HCEC 1CT (cell line): ENCODE measurements at places on chromosomes 2 and 18.

- DNase-seq: no peak
Measured at GRCh38 chr18:22275706-22276333, 106.4 kb downstream of the GATA6 start.

- peak; percentile 17 for DNase-seq
Measured at GRCh38 chr18:55998071-55998522, 410.1 kb upstream of the TCF4 start.

GRCh38 chr18:35106013-35106844, 65.0 kb downstream of the MAPRE2 start:
- DNase-seq: no peak

DNA sequence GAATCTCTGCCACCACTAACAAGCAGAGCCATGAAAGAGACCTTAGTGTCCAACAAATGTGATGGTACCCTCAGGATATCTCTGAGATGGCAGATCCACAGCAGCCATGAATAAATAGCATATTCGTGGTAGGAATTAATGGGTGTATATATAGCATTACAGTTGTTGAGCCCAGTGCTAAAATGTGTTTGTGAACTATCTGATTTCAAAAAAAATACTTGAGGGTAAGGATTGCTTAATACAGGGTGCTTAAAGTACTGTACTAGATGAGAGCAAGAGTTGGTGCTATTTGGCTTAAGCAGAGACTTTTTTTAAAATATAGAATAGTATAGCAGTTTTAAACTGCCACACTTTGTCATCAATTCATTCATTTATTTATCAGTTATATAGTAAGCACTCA, 101.5 kb upstream of the GALNT5 start:
- DNase-seq: no peak

GRCh38 chr2:45891719-45892424, 240.4 kb downstream of the PRKCE start:
- DNase-seq: no peak

GRCh38 chr2:199979832-199980628, 24.6 kb downstream of the MAIP1 start:
- peak; percentile 70 for DNase-seq

DNA sequence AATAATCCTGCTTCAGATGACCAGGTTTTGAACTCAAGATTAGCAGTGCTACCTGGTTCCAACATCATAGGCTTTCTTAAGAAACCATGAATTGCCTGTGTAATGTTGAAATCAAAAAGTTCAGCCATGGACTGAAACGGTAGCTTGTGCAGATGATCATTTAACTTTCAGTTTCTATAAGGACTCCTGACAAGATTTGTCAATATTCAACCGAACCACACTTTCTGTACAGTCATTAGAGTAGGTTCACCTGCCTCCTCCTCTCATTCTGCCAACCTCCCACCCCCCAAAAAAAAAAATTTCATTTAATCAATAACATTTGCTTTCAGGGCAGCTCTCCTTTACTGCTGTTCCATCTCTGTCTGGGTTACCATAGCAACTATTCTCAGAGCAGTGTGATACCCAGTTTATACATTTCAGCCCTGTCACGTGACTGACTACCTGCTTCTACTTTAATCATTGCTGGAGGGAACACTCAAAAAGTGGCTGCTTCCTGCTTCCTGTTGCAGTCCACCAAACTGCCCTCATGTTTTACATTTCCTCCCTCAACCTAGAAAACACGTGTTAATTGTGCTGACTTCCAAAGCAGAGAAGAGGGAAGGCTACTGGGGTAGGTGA, 275.5 kb downstream of the SS18 start:
- no peak for DNase-seq

GRCh38 chr2:200417366-200417765, 92.5 kb downstream of the KCTD18 start:
- DNase-seq: no peak

DNA sequence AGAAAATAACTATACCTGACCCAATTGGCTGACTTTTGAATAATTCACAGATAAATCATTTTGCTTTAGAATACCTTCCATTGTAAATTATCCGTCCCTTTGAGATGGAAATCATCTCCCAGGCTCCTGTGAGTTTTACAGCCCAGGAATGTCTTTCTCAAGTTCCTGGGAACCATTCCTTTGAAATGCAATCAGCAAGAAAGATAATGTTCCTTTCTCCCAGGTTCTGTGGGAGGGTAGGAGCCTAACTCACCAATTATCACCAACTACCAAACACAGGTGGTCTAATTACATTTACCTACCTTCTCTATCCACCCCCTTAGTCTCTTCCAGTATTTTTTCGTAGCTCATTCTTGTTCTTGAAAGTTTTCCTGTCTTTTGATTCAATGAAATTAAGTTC, 1016.0 kb downstream of the SOCS6 start:
- DNase-seq: no peak

DNA sequence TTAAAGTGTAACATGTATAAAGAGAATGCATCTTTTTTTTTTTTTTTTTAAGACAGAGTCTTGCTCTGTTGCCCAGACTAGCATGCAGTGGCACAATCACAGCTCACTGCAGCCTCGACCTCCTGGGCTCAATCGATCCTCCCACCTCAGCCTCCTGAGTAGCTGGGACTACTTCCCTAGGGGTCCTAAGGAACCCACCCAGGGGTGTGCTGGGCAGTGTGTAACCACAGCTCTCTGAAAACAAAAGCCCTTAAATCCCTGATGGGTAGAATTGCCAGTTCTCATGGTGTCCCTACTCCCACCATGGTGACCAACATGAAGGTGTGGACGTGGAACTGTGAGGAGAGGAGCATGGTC, 105.6 kb upstream of the ST3GAL5 start:
- no peak for DNase-seq

DNA sequence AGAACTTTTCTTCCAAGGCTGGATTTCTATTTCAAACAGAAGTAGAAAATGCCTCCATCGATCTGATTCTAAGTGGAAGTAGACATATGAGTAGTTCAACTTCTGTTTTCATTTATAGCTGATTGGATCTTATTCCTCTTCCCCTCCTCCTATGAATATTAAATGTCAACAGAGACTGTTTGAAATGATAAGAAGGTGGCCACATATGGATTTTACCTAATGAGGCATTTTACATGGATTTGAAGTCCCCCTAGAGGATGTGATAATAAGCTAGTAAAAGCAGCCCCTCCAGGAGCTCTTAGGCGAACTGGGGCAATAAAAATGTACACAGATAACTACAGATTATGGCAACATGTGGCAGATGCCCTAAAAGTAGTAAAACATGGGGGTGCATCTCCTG, 71.0 kb downstream of the UPP2 start:
- no peak for DNase-seq

- DNase-seq: no peak
Measured at GRCh38 chr2:230537531-230537976, 121.6 kb downstream of the SP100 start.

- DNase-seq: no peak
Measured at GRCh38 chr2:7841751-7842150, 840.1 kb upstream of the ID2 start.

- DNase-seq: no peak
Measured at GRCh38 chr18:13672657-13673056, 53.7 kb downstream of the FAM210A start.

DNA sequence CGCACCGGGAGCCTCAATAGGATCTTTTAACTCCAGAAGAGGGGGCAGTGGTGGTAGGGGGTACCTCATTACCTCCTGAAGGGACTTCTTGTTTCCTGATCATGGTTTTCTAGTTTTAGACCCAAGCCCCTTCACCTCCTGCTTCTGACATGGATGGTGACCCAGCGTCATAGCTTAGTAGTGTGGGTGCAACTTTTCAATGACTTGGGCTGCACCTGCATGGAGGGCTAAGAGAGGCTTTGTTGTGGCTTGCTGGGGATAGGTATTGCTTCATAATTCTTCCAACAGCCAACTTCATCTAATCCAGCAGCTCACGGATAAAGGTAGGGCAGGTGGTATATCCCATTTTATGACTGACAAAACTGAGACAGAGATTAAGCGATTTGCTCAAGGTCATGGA, 3.0 kb downstream of the SLC1A4 start:
- DNase-seq: no peak

- no peak for DNase-seq
Measured at GRCh38 chr18:36933552-36933951, 104.6 kb downstream of the KIAA1328 start.

GRCh38 chr18:45167631-45168280, 447.5 kb upstream of the SLC14A2 start:
- DNase-seq: no peak

DNA sequence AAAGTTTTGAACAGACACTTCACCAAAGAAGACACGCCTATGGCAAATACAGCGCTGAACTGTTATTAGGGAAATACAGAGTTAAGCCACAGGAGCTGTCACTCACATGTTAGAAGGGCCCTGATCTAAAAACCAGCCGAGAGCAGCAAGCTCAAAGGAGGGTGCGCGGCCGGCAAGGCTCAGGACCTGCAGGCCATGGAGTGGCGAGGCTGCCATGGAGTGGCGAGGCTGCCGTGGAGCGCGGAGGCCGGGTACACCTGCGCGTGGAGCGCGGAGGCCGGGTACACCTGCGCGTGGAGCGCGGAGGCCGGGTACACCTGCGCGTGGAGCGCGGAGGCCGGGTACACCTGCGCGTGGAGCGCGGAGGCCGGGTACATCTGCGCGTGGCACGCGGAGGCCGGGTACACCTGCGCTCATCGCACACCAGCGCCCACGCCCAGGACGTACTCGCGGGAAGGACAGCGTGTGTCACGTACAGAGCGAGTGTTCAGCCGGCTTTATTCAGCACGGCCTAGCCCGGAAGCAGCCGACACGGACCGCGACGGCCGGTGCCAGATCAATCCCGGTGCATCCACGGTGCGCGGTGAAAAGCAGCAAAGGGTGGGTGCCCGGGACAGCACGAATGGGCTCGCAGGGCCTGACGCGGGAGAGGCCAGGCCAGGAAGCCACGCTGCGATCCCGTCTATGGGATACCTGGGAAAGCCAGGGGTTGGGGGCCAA, 68.8 kb downstream of the SLC66A2 start:
- no peak for DNase-seq

- DNase-seq: no peak
Measured at GRCh38 chr2:237588044-237588696, 2.4 kb downstream of the RAB17 start.

GRCh38 chr18:23938901-23939341, 75.6 kb upstream of the TTC39C start:
- DNase-seq: no peak

GRCh38 chr18:58215011-58215410, 171.0 kb downstream of the NEDD4L start:
- no peak for DNase-seq

- no peak for DNase-seq
Measured at GRCh38 chr18:59861963-59862819, 37.6 kb upstream of the PMAIP1 start.

GRCh38 chr2:185472574-185472973, 266.0 kb upstream of the FSIP2 start:
- no peak for DNase-seq

DNA sequence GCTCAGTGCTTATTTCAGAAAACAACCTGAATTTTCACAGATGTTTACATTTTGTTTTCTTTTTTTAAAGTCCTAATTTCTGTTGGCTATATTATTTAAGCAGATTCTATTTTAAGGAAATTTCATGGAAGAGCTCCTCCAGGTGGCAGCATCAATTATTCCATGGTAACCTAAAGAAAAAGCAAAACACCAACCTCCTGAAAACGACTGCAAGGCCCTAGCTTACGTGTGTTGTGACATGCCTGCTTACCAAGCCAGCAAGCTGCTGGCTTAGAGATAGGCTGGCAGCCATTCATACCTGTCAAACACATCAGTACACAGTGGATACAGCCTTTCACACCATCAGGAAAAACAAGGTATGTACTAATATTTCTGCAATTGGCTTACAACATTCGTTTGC, 64.9 kb downstream of the LPIN2 start:
- DNase-seq: peak; percentile 16

DNA sequence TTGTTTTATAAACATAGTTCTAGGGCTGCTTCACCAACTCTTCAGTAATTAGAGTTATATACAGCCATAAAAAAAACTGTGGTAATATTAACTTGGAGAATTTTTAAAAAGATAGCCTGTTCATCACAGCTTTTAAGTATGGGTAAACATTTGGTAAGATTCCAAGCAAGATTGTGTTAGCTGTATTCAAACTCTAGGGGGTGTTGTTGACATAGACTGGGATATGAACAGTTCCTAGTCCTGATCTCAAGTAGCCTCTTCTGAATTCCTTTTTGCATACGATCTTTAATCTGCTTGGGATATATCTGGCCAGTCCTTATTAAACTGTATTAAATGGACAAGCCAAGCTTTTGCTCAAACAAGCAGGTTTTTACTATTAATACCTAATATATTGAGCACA, 13.4 kb downstream of the NOP58 start:
- peak; percentile 80 for DNase-seq
